Activated CD8-positive, alpha-beta T cell treated with anti-CD3 and anti-CD28 coated beads for 36 hours (primary cell): ENCODE measurements at places on chromosomes 4 and X. TPM values are rescaled to one million over a fixed set of nuclear protein-coding genes. Genes with fewer than 3 reads are reported as not detected.
A peak's percentile ranks its signal among the peaks of the same experiment; 100 is the strongest.

DNA sequence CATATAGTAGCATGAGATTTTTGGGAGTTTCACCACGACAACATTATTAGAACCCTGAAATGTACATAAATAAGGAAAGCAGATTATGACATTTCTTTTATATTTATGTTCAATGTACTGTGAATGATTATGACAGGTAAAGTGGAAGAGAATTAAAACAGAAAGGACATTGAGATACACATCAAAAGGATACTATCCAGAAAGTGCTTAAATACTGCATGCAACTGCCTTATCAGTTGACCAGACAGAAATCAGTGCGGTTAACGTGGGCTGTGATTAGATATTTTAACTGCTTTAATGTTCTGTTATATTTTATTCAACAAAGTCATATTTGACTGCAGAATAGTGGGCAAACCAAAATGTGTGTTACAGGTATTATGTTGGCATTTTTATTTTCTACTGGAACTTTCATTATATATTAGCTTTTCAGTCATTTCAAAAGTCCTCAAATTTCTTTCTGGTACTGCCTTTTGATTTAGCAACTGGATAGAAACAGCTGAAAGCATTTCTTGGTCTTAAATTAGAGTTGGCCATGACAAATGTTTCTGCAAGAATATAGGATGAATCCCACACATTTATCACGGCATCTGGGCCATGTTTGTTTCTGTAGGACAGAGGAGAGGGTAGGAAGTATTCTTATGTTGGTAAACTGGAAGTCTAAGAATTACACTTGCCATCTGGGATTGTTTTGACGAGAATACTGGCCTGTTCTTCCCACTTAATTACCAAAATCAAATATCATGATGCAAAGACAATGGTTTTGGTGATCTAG is 255.2 kb downstream of the SLC39A8 start:
- H3K27ac ChIP-seq: no peak overlapping the region
- H3K27me3 ChIP-seq: no peaks in the 10 kb centered on the region
- DNase-seq: no peak
- H3K36me3 ChIP-seq: no peaks in the 10 kb centered on the region
- H3K4me3 ChIP-seq: no peak overlapping the region

DNA sequence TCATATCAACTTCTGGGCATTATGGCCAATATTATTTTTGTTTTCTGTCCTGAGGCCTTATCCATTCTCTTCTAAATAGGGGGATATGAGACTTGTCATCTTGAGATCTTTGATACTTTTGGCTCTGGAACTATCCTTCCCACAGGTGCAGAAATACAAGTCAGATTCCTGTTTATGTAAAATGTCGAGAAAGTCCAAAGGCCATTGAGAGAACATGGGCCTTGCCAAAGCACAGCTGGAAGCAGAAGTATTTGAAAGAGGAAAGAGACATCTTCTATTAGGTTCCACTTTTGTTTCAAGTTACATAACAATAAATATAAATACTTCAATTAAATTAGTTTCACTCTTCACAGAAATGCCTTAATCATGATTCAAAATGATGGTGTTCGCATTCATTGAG is 20.8 kb upstream of the PRSS48 start:
- no peak overlapping the region for H3K27ac ChIP-seq
- peaks cover 4% of the 10 kb centered on the region for H3K27me3 ChIP-seq
- H3K4me1 ChIP-seq: no peaks in the 10 kb centered on the region
- H3K4me3 ChIP-seq: no peak overlapping the region
- no peaks in the 10 kb centered on the region for H3K36me3 ChIP-seq

DNA sequence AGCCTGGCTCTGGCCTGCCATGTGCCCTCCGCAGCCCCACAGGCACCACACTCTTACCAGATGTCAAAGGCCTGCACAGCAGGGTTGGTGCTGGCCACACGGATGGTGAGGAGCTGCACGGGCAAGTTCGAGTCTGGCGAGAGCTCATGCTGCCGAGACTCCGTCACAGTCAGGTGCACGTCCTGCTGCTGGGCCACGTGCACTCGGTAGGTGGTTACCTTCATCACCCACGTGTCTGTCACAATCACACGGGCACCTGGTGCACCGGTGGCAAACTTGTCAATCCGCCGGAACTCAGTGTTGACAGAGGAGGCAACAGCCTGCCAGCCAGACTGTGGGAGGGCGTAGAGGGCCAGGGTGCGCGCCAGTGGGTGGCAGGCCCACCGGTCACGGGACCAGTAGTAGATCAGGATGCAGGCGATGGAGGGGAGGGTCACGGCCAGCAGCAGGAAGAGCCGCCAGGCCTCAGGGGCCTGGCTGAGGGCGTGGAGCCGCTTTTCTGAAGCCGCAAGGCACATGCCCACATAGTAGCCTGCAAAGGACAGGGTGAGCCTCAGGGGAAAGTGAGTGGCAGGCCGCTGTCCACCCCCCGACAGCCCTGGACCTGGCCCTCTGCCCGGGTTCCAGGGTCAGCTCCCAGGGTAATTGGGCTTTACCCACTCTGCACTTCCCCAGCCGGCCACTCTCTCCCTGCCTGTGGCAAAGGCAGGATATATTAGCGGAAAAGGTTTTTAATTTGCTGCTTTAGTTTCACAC is 2.9 kb downstream of the TMEM129 start:
- peak overlapping the region; percentile 55 for H3K4me3 ChIP-seq
- H3K27me3 ChIP-seq: no peaks in the 10 kb centered on the region
- peaks cover 48% of the 10 kb centered on the region for H3K36me3 ChIP-seq
- no peak for DNase-seq
- H3K27ac ChIP-seq: peak overlapping the region; percentile 75

DNA sequence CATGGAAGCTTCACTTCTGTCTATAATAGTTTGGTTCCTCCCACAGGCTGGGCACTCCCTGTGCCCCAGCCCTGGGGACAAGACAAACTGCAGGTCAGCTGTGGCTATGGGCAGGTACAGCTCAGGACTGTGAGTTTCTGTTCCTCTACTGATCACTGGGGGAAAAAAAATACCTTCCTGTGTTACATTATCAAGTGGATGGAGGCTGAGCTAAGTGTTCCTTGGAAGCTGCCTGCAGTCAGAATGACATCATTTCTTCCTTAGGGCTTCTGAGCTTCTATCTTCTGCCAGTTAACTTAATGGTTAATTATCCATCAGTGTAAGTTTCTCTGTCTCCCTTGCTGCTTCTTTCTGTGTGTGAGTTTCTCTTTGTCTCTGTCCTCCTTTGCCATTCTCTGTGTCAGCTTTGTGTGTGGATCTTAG is 4.6 kb downstream of the RAB33A start:
- peak overlapping the region; percentile 56 for H3K27ac ChIP-seq
- H3K4me3 ChIP-seq: peak overlapping the region; percentile 20
- DNase-seq: no peak
- H3K4me1 ChIP-seq: peaks cover 45% of the 10 kb centered on the region

The EPGN gene
- total RNA-seq: not detected

The TIGD4 gene
- total RNA-seq: 0.47 TPM

The MSX1 gene
- 0.61 TPM for total RNA-seq
